ENCODE measurements at places on chromosomes 1 and 21.

GRCh38 chr1:201014816-201015200 is 8.7 kb downstream of the KIF21B start:
- DNase-seq: no peak

DNA sequence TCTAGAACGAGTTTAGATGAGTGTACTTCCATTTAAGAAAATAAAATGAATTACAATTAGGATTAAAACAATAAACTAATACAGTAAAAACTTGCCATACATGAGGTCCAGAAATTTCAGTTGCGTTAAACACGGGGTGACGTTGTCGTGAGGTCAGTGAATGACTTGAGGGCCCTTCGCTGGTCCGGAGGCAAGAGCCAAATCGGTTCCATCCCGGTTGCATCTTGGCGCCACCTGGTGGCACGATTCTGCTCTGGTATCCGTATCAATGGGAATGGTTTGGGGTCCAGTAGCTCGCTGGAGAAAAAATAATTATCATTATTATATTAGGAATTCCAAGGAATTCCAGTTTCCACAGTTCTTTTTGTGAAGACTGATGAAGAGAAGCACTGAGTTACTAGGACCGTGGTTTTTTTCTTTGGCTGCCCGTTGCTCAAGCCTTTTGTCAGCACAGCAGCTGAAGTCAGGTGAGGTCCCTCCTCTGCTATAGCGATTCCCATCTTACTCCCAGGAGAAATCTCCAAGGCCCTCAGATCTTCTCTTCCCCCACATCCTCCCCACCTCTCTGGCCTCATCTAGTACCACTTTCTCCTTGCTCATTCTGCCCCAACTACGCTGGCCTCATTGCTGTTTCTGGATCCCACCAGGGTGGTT is 161.4 kb downstream of the SLC35F3 start:
- peak; percentile 88 for DNase-seq

DNA sequence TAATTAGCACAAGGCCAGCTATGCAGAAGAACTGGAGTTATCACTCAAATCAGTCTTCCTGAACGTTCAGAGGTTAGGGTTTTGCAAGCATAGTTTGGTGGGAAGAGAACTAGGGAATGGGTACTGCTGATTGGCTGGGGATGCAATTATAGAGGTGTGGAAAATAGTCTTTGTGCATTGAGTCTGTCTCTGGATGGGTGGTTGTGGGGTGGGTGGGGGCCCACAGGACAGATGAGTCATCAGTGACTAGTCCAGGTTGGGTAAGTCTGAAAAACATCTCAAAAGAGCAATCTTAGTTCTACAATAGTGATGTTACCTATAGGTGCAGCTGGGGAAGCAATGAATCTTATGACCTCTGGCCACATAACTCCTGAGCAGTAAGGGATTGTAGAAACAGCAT is 89.7 kb upstream of the HMCN1 start:
- no peak for DNase-seq

GRCh38 chr1:186905561-186905960 is 76.8 kb downstream of the PLA2G4A start:
- DNase-seq: no peak

DNA sequence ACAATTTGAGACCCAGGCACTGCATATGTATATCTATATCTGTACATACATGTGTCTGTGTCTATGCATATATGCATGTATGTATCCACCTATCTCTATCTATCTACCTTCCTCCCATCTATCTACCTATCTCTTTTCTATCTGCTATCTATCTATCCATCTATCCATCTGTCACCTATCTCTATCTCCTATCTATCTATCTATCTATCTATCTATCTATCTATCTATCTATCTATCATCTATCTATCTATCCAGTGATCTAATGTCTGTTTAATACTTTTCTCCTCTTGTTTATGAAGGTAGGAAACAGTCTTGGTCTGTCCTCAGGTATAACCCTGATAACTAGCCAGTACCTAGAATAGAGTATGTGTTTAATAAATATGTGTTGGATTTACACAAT is 25.9 kb downstream of the TNNT2 start:
- DNase-seq: no peak

DNA sequence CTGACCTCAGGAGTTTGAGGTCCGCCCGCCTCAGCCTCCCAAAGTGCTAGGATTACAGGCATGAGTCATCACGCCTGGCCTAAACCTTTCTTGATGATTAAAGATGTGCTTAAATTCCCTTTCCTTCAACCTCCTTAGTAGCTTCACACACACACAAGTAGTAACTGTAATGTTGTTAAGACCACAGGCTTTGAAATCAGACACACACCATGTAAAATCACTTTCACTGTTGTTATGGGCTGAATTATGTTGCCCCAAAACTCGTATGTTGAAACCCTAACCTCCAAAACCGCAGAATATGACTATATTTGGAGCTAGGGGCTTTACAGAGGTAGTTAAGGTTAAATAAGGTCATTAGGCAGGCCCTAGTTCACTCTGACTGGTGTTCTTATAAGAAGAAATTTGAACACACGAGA is 180.2 kb downstream of the NR5A2 start:
- DNase-seq: no peak

All from left ventricle myocardium superior (tissue), 1 donor.